Kidney (tissue), 22 donors: ENCODE measurements at places on chromosomes 1 and 21. TPM values are rescaled to one million over a fixed set of nuclear protein-coding genes. Genes with fewer than 3 reads are reported as not detected.

DNA sequence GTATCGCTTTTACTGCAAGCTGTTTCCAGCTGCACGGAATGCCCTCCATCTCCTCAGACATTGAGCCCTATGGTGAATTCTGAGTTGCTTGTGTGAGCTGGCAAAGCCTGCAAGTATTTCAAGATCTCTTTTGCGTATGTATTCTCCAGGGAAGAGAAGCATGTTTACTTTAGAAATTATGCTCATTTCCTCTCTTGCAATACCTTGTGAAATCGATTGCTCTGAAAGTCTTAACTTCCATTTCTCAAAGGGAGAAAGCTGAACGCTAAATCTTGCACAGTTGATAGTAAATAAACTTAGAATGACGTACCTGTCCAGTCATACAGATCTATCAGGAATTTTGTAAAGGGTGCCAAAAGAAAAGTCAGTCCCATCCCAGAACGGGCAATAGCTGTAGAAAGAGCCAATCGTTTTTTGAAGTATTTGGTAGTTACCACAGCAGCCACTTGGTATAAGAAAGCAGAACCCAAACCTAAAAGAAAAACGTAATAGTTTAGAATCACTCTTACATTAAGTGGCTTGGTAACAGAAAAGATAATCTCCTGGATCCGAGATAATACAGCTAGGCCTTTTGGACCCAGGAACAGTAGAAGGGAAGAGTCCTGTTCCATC lies 10.0 kb downstream of the SLC16A4 start:
- DNase-seq, result no peak

Gene SPSB1
- polyA plus RNA-seq, result 12.7 TPM

DNA sequence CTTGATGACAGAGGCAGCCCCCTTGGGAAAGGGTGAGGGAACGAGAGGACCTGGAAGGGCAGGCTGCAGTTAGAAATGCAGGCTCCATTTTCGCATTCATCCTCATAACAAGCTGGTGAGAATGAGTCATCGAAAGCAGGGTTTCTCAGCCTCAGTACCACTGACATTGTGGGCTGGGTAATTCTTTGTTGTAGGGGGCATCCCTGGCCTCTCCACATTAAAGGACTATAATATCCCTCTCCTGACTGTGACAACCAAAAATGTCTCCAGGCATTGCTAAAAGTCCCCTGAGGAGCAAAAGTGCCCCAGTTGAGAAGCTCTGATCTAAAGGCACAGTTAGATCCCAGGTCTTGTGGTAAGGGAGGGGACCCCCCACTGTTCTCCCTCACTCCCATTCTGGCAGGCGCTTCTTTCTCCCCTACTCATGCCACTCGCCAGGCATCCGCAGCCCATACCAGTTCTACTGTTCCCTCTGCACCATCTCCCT lies 20.4 kb downstream of the KCNN3 start:
- peak; percentile 29 for DNase-seq

GRCh38 chr1:1939296-1940122 lies 20.4 kb upstream of the TMEM52 start:
- peak; percentile 62 for DNase-seq

- no peak for DNase-seq
Measured at GRCh38 chr1:245938046-245938435, 569.0 kb downstream of the SMYD3 start.

GRCh38 chr1:169707912-169708604 lies 3.4 kb downstream of the SELL start:
- no peak for DNase-seq

Gene PLD5
- 0.24 TPM for polyA plus RNA-seq

- no peak for DNase-seq
Measured at GRCh38 chr1:17427696-17428660, 11.5 kb downstream of the RCC2 start.

DNA sequence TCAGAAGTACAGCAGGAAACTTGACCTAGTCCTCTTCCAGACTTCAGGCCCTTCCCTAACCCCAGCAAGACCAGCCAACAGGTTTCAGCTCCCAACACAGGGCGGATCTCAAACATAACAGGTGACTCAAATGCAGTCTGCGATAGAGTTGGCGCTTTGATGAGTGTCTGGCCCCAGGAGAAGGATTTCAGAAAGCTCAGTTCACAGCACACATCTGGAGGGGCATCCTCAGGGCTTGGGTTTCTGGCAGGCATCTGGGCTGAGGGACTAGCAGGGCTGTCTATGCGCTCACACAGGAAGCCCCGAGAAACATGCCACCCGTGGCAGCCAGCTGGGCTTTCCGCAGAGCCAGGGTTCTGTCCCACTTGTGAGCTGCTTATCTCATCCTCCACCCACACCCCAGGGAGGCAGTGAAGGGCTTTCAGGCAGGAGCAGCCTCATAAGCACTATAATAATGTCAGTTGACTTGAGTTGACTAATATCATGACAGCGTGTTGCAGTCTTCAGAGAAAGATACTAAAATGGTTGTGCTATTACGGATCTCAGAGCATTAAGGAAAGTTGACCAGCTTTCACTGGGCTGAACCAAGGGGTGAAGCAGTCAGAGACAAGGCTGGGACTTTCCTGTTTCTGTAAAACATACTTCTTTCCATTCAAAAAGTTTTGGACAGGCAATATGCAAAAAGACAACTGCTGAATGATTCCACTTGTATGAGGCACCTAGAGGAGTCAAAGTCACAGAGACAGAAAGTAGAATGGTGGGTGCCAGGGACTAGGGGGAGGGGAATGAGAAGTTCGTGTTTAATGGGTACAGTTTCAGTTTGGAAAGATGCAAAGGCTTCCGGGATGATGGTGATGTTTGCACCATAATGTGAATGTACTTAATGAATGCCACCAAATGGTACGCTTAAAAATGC lies 233.0 kb upstream of the IRF2BP2 start:
- DNase-seq, result no peak

- DNase-seq, result no peak
Measured at GRCh38 chr1:43779805-43780403, 72.6 kb downstream of the ST3GAL3 start.

Gene BMP8B
- polyA plus RNA-seq, result 0.34 TPM

Gene PRMT6
- polyA plus RNA-seq, result 16.9 TPM

Gene TMEM82
- polyA plus RNA-seq, result 25.4 TPM

- DNase-seq, result no peak
Measured at GRCh38 chr1:203206129-203206687, 19.7 kb upstream of the CHI3L1 start.

- no peak for DNase-seq
Measured at GRCh38 chr1:155967341-155968050, 10.9 kb downstream of the ARHGEF2 start.

GRCh38 chr1:95006681-95007080 lies 66.1 kb downstream of the ALG14 start:
- DNase-seq, result no peak

GRCh38 chr1:173112129-173112528 lies 61.4 kb upstream of the TNFSF18 start:
- DNase-seq, result no peak

DNA sequence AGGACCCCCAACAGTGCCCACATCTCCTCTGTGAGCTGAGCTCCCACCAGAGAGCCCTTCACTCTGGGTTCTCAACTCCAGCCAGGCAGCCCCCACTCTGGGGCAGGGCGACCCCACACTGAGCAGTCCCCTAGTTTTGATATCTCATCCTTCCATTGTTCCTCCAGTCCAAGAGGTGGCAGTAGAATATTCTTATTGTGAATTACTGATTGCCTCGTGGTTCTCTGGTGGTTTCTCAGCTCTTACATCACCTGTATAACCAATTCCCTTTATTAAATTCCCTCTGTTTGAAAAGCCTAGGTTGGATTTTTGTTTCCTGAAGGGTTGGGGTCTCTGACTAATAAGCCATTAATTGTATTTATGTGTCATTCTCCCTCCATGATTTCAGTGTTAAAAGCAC lies 407.5 kb downstream of the SETD4 start:
- DNase-seq, result no peak

Gene ZBTB8OS
- 62.3 TPM for polyA plus RNA-seq

Gene AMY1A
- not detected for polyA plus RNA-seq

DNA sequence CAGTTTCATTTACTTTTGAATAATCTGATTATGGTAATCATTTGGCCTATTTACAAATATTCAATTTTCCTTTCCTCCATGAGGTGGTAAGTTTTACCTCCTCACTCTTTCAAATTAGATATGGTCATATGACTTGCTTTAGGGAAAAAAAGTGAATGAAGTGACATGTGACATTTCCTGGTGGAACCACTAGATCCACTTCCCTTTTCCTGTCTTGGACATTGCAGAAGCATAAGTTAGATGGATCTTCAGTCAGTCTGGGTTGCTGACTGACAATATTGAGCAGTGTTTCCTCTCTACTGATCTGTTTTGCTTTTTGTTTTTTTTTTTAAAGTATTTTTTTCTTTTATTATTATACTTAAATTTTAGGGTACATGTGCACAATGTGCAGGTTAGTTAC lies 481.1 kb upstream of the PTBP2 start:
- no peak for DNase-seq

DNA sequence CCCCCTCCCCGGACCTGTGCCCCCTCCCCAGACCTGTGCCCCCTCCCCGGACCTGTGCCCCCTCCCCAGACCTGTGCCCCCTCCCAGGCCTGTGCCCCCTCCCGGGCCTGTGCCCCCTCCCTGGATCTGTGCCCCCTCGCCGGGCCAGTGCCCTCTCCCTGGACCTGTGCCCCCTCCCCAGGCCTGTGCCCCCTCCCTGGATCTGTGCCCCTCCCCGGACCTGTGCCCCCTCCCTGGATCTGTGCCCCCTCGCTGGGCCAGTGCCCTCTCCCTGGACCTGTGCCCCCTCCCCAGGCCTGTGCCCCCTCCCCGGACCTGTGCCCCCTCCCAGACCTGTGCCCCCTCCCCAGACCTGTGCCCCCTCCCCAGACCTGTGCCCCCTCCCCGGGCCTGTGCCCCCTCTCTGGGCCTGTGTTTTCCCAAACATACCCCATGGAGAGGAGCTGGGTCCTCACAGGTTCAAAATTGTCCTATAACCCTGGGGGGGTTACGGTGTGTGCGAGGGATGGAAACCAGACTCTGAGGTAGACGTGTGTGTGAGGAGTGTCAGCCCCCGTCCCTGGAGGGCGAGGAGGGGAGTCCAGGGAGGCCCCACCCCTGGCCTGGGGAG lies 47.6 kb upstream of the POFUT2 start:
- DNase-seq, result no peak

Gene LRRC3
- polyA plus RNA-seq, result 0.60 TPM

- no peak for DNase-seq
Measured at GRCh38 chr1:37931102-37931360, 15.8 kb downstream of the INPP5B start.

GRCh38 chr1:15114884-15115283 lies 38.7 kb upstream of the TMEM51 start:
- no peak for DNase-seq

Gene CDCA8
- polyA plus RNA-seq, result 0.71 TPM
